ENCODE measurements at places on chromosomes 1 and 21.

DNA sequence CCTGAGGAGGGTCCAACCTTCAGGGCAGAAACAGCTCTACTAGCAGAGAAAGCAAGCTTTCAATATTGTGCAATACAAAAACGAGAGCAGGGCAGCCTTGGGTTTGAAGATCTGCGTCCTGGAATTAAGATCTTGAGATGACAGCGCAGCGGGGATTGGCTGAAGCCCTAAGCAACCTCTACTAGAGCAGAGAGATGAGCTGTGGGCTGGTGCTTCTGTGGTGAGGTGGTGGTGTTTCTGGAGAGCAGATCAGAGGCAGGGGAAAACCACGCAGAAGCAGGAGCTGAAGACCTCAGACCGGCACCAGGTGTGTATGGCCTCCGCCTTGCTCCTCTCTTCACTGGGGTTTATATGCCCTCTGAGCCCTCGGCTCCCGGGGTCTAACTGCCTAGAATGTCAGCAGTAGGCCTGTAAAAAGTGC is 12.5 kb downstream of the TRAF3IP3 start:
- peak; percentile 57 for DNase-seq

- DNase-seq, result no peak
Measured at GRCh38 chr1:24374891-24375786, 38.4 kb downstream of the STPG1 start.

DNA sequence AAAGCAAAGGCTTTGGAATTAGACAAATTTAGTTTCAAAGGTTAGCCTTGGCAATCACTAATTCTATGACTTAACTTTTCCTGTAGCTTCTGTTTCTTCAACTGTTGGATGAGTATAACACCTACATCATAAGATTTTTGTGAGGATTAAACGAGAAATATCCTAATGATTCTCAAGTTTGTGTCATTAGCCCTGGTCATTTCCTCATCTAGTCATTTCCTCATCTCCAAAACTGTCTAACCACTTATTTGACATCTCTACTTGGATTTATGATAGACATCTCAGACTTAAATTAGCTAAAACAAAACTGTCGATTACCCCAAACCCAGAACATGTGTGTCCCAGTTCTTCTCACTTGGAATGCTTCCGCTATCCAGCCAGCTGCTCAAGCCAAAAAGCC is 80.2 kb upstream of the CHODL start:
- no peak for DNase-seq

DNA sequence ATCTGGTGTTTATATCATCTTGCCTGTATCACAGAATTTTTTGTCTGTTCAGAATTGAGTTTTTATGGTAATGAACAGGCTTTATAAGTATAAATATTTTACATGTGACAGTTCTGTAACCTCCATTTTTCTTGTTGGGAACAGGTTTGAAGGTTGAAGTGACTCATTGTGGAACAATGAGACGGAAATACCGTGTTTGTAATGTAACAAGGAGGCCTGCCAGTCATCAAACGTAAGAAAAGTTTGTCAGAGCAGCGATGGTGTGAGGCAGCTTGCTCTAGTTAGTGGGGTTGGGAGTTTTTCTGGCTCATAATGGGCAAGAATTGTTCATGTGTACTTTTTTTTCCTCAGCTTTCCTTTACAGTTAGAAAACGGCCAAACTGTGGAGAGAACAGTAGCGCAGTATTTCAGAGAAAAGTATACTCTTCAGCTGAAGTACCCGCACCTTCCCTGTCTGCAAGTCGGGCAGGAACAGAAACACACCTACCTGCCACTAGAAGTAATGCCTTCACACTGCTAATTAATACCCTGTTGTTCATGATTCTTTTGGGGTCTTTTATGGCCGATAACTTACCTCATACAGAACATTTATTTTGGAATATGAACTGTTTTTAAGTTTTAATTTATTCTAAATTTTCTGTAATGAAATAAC is 75.2 kb upstream of the TEKT2 start:
- DNase-seq, result no peak

DNA sequence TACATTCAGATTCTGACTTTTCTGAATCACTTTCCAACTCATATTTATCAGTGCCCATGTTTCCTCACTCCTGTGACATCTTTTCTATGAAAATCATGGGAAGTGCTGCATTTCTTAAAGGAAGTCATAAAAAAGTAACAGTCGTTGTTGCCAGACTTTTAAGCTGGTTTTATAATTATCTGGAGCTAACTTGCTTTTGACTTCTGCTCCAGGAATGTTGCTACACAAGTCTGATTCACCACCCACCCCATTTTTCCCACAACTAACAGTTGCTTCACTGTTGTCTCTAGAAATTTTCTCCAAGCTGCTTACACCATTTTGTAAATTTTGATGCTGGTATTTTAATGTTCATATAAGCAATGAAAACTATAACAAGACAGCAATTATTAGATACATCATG is 12.2 kb downstream of the FCRLB start:
- no peak for DNase-seq

GRCh38 chr1:164618202-164618564 is 59.2 kb downstream of the PBX1 start:
- no peak for DNase-seq

- DNase-seq, result no peak
Measured at GRCh38 chr1:44048532-44049215, 17.4 kb upstream of the SLC6A9 start.

- no peak for DNase-seq
Measured at GRCh38 chr1:67687649-67688048, 2.6 kb downstream of the GADD45A start.

DNA sequence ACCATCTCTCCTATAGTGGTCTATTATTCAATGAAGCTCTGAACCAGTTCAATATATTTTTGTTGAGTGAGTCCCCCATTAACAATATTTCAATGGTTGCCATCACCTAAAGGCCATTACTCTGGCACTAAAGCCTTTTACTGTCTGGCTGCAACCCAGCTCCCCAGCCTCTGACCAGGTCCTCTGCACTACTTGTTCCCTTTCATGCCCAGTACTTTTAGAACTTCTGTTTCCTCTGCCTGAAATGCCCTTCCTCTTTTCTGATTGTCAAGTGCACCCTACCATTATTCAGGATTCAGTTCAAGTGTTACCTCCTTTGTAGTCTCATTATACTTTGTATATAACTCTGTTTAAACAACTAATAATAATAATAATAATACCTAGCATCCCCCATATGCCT is 30.4 kb upstream of the ZFYVE9 start:
- DNase-seq, result no peak

DNA sequence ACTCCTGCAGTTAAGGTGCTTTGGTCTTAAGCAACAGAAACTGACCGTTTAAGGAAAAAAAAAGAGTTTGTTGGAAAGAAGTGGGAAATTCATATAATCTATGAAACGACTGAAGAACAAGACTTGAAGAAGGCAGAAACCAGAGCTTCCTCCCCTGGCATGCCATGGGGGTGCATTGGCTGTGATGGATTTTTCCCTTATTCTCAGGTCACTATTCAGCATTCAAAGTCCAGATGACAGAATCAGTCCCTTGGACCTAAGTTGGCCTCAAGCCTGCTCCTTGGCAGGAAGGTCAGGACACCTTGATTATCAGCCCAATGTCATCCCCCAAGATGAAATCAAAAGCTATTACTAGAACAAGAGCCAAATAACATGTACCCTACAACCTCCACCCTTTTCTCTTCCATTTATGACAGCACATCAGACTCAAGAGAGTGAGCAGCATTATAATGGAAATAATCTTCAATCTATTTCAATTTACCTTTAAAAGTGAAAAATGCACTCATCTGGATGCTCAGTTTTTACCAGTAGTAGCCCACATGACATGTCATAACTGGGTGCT is 15.8 kb upstream of the TMEM9 start:
- no peak for DNase-seq

- DNase-seq, result no peak
Measured at GRCh38 chr1:93244298-93245069, 64.0 kb downstream of the CCDC18 start.

DNA sequence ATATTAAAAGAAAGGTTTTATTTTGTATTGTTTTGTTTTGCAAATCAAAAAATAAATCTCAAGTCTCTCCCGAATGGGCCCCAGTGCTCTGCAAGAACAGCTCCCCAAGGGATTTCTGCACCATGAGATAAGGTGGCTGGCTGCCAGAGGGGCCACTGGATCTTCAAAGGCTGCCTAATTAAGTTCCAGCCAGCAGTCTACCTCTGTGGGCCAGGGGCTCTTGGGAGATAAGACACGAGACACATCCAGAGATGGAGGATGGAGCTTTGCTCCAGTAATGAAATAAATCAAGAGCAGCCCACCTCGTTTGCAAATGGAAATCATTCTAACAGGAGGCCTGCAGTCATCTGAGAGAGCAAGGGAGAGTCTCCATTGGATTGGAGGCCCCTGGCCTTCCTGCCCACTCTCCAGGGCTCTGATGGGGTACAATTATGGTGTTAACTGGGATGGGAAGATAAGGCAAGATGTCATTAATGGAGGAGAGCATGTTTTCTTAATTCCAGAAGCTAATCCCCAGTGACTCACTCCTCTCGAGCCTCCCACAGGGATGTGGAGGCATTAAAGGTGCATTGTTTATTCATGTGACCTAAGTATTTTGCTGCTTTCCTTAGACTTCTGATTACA is 155.2 kb upstream of the KAZN start:
- DNase-seq, result no peak

DNA sequence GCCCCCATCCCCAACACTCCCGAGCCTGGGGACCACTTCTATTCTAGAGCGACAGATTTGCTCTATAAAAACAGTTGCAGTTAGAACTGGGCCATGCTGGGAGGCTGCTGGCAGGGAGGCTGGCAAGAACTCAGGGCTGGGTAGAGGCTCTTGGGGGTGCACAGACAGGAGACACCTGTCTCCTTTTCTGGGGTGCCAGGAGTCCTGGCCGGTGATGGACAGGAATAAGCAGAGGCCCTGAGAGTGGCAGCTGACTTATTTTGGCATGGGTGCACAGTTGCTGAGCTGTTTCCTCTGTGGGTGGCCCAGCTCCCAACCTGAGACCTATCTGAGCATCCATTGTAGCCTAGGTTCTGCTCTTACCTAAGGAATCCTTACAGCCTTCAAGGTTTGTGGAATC is 39.2 kb upstream of the TMPRSS2 start:
- no peak for DNase-seq

DNA sequence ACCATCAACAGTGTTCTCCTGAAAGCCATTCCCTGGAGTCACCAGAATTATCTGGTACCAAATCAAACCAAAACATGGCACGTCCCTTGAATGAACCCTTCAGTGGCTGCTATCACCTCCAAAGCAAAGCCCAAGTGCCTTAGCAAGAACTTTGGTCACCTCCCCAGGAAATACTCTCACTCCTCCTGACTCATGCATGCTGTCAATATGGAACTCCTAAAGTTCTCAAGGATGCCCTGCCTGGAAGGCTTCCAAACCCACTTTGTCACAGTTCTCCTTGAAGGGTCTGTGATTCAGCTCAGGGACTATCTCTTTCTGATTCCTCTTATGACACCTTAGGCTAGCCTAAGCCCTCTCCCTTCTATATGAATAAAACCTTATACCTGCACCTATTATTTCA is 146.1 kb upstream of the RUNX1 start:
- DNase-seq, result no peak

DNA sequence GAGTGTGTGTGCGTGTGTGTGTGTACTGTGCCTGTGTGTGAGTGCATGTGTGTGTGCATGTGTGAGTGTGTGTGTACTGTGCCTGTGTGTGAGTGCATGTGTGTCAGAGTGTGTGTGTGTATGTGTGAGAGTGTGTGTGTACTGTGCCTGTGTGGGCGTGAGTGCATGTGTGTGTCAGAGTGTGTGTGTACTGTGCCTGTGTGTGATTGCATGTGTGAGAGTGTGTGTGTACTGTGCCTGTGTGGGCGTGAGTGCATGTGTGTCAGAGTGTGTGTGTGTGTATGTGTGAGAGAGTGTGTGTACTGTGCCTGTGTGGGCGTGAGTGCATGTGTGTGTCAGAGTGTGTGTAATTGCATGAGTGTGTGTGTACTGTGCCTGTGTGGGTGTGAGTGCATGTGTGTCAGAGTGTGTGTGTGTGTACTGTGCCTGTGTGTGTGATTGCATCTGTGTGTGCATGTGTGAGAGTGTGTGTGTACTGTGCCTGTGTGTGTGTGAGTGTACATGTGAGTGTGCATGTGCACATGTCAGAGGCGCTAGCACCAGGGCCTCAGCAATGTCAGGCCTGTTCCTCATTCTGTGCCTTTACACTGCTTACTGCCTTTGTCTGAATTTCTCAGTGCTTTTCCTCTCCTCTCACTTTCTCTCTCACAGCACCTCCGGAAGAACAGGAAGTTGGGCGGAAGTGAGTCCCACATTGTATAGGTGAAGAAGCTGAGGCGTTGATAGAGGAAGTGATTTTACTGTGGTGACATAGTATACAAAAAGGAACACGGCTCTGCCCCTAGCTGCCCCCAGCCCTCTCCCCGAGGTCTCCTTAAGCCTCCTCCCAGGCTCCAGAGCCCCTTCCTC is 4.9 kb downstream of the SLC5A9 start:
- no peak for DNase-seq
